Activated CD8-positive, alpha-beta memory T cell treated with anti-CD3 and anti-CD28 coated beads, Interleukin-2, amount 10 ng/mL, durations not matched to agents 7 days and 5 days (primary cell): ENCODE measurements at places on chromosomes 7 and 10. TPM values are rescaled to one million over a fixed set of nuclear protein-coding genes. Genes with fewer than 3 reads are reported as not detected.

Gene TMEM273
- total RNA-seq: 44.9 TPM

Gene ADAM12
- total RNA-seq: 0.67 TPM

Gene HSPA12A
- total RNA-seq: not detected

Gene PIK3CG
- total RNA-seq: 50.5 TPM

Gene TAS2R3
- 0.75 TPM for total RNA-seq

Gene PNLIP
- not detected for total RNA-seq

Gene UPK3BL2
- total RNA-seq: 11.6 TPM

Gene PSD
- 2.9 TPM for total RNA-seq
